ENCODE measurements at places on chromosomes 1 and 21.

DNA sequence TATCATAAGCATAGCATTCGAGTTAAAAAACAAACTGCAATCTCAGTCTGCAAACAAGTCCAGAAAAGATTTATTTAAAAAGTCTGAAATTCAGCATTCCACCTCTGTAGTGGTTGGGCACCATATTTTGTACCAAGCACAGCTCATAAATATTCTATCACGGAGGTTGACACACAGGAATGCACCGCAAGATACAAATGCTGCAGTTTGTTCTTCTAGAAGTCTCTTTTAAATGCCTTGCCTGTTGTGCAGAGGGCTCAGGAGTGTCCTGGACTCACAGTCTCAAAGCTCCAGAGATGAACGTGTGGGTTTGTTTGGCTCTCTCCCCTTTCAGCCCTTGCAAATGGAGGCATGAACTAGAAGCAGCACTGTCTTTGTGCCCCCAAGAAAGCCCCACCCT lies 212.4 kb upstream of the USP24 start:
- DNase-seq = no peak

DNA sequence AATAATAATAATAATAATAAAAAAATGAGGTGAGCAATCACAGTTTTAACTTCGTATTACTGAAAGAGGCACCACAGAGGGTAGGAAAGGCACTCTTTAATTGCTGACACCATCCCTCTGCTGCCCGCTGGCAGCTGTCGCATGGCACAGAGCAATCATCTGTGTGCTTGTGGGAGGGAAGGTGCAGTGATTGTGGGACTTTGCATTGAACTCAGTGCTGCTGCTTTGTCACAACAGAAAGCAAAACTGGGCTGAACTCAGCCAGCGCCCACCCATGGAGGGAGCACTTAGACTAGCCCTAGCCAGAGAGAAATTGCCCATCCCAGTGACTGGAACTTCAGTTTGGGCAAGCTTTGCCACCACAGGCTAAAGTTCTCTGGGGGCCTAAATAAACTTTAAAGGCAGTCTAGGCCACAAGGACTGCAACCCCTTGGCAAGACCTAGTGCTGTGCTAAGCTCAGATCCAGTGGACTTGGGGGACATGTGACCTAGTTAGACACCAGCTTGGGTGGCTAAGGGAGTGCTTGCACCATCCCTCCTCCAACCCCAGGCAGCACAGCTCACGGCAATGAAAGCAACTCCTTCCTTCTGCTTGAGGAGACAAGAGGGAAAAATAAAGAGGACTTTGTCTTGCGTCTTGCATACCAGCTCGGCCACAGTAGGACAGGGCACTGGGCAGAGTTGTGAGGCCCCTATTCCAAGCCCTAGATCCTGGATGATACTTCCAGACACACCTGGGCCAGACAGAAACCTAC lies 59.3 kb downstream of the WDR4 start:
- DNase-seq = no peak

DNA sequence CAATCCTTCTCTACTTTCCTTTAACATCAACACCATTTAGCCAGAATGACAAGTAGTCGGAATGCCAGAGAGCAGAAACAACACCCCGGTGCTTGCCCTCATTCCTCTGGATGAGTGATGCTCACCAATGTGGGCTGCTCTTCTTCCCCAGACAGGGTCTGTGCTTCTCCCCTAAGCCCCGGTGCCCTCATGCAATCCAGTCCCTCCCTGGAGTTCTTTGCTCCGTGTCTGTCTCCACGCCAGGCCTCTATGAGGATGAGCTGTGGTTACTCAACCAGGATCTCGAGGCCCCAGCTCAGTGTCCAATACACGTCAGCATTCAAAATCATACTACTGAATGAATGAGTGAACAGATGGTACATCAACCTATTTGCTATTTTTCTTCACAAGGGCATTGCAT lies 29.7 kb upstream of the PDE9A start:
- DNase-seq = no peak

DNA sequence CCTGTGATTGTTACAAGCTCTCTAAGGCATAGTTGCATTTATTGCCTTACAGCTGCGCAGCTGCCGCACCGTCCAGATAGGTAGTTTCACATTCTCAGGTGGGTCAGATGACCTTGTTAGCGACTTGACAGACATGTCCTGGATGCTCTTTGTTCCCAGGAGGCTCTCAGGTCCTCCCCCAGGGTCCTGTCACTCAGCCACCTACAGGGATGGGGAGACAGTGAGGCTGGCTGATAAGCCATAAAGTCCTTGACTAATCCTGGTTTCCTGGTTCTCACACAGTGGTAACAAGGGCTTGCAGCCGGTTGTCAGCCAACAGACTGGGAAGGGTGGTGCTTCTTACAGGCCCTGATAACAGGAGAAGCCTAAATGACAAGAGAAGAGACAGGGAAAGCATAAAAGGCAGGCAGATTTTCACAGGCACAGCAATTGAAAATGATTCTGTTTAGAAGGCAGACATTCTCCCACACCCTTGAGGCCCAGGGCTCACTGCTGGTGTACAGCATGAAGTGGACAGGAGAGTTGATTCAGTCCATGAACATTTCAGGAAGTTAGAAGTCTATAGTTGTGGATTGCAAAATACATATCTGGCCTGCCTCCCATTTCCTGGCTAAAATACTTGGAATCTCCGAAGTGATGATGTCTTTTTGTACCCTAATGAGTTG lies 2.9 kb downstream of the ARF1 start:
- DNase-seq = no peak

DNA sequence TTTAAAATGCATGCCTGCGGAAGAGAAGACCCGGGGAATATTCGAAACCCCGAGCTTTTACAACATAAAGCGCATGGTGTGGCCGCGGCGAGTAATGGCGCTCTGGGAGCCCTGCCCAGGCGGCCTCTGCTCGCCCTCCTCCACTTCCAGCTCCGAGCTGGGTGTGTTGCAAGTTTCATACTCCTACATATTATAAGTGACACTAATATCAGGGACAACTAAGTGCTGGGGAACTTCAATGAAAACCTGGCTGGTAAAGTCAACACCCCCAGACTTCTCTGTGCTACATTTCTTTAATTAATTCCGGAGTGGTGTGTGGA lies 11.8 kb downstream of the SIM2 start:
- no peak for DNase-seq

DNA sequence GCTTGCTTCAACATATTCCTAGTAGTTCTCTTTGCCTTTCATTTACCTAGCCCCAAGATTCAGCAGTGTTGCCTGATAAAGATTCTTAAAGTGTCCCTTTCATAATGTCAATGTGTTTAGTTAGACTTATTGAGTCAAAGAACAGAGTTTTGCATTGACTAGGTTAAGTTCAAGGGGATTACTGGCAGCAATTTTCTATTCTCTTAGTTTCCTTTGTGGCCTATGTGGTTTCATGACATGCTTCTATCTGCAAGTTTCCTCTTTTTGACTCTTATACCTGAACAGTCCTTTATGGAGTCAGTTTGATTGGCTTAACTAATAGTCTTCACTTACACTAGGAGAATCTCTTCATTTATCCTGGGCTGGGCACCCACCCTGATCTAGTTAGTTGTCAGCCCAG lies 151.3 kb downstream of the ADGRL4 start:
- DNase-seq = no peak

- DNase-seq = no peak
These were observed 39.8 kb downstream of the COL6A1 start for GRCh38 chr21:46021398-46021797.
